Ureter (tissue), 1 donor: ENCODE measurements at places on chromosomes 4 and X. TPM values are rescaled to one million over a fixed set of nuclear protein-coding genes. Genes with fewer than 3 reads are reported as not detected.
A peak's percentile ranks its signal among the peaks of the same experiment; 100 is the strongest.

DNA sequence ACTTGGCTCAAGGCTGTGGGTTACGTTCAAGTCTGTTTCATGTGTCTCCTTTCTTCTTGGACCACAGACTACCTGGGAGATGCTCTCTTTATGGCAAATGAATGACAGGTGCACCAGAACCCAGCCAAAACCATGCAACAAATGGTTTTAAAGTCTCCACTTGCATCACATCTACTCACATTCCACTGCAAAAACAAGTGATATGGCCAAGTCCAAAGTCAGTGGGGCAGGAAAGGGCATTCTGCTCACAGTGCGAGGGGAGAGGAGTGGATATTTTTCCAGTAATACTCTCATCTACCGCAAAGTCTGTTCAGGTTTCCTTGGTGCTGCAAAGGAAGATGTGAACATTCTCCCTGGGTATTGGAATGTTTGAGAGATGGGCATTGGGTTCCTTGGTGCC lies 120.5 kb downstream of the UCHL1 start:
- DNase-seq = no peak

DNA sequence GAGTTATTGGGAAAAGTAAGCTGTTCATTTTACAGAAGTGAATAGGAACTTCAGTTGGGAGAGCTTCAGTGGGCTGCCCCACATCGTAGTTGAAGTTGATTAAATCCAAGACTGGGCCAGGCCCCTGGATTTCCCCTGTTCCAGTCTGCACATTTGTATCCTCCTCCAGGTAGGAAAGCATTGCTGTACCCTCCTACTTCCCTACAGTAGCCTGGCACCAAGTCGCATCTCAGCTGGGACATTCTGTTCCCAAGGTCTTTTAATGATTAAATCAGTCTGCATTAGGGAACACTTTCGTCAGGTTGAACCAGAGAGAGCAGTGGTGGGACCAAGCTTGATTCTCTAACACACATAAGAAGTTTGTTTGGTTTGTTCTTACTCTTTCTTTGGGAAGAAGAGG lies 165.8 kb upstream of the PPARGC1A start:
- no peak for DNase-seq

DNA sequence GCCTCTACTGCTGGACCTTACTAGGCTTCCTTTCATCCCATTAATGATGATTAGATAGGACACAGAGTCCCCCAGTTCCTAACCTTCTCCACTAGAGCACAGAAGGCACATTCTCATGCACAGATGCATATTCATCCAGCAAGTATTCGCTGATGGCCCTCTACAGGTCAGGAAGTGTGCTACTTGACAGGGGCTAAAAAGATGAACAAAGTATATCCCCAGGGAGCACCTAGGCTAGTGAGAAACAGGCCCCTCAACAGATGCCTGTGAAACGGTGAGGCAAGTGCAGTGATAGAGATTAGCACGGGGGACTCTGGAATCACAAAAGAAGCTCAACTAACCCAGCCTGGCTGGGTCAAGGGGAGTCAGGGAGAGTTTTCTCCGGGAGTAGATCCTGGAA lies 95.8 kb downstream of the MGST2 start:
- peak; percentile 20 for DNase-seq

- no peak for DNase-seq
Observed at GRCh38 chr4:47852136-47852535, 14.3 kb upstream of the CORIN start.

CCNG2 gene
- 60.9 TPM for total RNA-seq

DNA sequence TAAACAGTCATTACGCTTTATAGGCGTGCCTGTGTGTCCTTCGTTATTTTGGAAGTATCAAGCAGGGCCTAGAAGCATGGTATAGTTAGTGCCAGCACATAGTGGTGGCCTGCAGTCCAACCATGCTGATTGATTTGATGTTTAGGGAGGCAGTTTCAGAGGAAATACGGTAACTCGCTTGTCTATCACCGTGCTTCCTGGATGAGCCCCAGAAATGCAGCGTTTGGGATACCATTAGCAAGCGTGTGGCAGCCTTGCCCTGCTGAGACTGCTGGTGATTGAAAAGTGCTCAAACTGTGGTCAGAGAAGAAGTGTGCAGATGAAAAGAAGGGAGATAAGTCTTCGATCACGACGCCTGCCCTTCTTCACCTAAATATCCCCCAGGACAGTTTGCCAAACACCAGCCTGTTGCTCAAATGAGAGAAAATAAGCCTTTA lies 158.4 kb downstream of the CHIC2 start:
- DNase-seq = no peak

DNA sequence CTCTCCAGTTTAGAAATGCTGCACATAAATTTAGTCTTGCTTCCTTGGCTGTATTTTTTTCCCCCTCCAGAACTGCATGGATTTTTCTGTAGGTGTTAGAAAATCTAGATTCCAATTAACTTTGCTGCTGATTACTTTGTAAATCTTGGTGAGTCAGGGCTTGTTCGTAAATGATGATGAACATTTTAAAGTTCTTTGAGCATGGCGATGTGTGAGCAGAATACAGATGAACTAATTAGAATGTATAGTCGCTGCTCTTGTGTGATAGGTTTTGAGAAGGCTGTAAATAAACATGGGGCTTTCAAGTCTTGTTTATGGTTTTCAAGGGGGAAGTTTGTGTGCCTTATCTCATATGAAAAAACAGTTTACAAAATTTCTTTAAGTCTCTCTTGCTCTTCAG lies 23.3 kb downstream of the LIMCH1 start:
- DNase-seq = no peak

CXCR3 gene
- total RNA-seq = 0.89 TPM

LRP2BP gene
- 2.1 TPM for total RNA-seq
